ENCODE measurements at places on chromosomes 2 and 18. TPM values are rescaled to one million over a fixed set of nuclear protein-coding genes. Genes with fewer than 3 reads are reported as not detected.

DNA sequence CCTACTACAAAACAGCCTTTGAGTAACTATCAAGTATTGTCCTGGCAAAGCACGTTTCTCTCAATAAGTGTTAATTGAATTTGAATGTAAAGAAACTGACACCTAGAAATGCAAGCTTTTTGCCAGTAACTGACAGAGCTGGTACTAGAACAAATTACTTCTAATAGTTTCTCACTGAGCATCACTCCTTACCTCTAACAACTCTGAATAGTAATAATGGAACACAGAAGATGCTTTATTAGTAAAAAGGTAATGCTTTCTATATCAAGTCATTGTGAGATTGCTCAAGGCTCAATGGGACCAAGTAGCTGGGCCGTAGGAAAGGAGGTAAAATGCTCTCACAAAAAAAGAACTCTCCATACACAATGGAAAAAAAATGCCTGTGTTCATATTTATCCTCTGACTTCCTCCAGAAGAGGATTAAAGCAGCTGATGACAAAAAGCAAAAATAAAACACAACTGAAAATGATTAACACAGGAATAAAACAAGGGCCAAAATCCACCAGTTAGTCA lies 11.8 kb downstream of the RASGRP3 start:
- DNase-seq = no peak

- DNase-seq = no peak
Measured at GRCh38 chr2:236102971-236103370, 65.2 kb downstream of the GBX2 start.

DNA sequence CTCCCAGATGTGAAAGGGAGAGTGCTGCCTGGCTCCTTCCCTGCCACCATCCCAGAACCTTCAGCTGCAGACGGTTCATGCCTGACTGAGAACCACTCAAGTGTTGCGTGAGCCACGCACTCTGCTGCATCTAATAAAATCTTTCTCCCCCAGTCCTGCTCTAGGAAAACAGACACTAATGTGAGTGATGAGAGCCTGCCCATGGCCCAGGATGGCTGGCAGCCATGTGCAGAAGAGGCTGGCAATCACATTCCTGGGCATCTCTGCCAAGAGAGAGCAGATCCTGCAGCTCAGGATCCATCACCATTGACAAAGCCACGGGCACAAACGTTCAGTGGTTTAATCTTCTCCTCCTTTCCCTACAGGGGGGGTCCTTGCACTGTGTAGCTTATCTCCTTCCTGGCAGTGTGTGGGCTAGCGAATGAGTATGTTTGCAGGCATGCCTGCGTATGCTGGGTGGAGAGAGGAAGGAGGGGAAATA lies 477.5 kb downstream of the SLC4A3 start:
- DNase-seq = no peak

DNA sequence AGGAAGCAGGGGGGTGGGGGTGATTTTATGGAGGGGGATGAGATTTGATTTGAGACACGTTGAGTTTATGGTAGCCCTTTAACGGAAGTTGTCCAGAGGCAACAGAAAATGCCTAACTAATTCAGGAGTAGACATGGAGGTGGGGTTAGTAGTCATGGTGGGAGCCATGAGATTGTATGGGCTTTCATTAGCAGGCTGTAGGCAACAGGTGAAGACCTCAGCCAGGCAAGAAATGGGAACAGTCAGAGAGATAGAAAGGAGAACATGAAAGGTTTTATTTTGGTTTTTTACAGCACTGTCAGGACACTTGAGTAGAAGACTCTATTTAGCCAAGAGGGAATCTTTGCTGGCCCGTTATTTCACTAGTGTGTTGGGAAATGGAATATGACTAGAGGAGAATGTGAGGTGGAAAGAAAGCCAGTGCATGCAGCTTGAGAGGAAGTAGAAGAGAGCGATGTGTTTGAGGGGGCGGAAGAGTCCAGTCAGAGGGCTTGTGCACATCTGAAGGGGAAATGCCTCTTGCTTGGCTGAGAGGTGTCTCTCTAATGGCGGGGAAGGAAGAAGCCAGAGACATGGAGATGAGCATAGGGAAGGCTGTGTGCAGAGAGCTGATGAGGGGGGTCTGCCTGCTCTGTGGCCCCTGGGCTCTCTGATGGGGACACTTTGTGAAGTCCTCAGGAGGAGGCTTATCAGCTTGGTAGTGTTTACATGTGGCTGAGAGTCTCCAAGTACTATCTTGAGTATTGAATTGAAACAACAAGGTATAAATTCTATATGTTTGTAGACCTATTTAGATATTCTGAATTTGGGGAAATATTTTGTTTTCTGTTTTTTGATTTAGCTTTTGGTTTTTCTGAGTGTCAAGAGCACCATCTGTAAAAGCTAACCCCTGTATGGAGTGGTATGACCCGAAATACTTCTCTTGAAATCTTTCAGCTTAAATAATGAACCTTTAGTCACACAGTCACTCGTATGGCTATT lies 66.9 kb upstream of the ITM2C start:
- peak; percentile 52 for DNase-seq

B3GNT7 gene
- not detected for total RNA-seq

CKAP2L gene
- 46.7 TPM for total RNA-seq
